ENCODE measurements at places on chromosomes 7 and 10.

DNA sequence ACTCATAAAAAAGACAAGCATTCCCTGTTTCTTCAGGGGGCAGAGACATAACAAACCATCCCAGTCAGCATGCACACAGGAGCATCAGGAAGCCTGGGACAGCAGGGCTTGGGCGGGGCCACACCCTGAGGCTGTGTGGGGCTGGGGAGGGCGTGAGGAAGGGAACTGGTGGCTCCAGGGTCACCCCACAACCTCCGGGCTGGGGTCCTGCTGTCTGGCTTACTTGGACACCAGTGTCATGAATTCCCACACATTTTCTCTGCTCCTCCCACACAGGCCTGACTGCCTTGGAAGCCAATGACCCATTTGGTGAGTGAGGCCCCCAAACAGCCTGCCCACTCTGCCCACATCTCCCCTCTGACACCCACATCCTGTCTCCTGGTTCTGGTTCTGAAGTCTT lies 2.8 kb downstream of the FXYD4 start:
- DNase-seq: no peak

DNA sequence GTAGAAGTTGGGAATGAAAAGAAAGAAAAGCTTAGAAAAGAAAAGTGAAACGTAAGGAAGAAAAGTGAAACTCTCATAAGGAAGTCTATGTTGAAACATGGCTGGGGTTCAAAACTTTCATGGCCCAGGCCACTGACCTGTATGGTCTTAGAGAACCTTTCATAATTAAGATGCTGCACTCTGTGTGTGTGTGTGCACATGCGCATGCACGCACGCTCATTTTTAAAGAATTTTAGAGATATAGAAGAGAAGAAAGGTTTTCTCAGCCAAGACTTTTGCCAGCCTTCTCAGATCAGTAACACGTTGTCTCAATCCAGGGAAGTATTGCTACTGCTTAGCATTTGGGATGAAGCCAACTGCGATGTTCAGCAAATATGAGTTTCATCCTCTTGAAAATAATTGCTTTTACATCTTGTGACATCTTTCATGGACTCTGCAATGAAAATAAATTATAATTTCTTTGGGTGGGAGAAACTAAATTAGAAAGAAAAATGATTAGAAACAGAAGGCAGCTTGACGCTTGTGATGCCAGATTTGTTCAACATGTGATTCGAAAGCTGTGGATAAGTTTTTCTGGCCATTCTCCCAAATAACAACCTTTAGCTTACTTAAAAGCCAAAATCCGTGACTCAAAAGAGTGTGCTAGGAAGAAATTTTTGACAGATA lies 16.2 kb upstream of the SLC26A4 start:
- no peak for DNase-seq

GRCh38 chr7:4202954-4203353 lies 479.1 kb upstream of the FOXK1 start:
- no peak for DNase-seq

GRCh38 chr7:17952387-17952786 lies 12.1 kb upstream of the SNX13 start:
- DNase-seq: no peak

DNA sequence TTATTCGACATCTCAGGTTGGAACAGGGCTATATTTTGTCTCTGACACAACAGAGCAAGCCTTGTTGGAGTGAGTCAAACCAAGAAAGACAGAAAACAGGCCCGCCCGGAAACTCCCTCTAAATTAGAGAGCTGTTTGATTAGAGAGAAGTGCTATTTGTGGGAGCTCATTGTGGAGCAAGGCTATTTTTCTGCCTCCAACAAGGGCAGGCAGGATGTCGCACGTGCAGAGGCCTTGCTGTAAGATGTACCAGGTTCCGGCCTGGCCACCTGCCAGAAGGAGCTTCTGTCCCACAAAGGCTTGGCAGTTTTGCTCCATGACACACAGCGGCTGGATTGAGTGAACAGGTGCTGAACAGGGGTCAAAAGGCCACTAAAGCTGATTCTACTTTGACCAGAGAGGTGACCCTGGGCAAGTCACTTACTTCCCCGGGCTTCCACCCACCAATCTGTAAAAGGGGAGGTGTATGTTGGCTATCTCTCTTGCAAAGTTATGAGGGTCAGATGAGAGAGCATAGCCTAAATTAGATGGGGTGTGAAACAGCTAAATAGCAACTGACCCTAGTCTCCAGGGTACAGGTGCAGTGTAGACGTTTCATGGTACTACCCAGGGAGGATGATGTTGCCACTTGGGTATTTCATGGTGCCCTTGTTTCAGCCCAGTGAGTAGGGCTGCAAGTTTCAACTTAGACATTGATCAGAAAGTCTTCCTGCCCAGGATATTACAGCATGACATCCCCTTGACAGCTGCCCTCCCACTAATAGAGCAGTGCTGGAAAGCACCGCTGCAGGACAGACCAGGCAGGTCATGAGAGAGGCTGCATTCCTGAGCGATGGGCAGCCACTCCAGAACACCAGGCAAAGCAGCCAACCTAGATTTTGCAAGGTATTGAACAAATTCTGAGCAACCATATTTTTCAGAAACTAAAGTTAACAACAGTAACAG lies 62.0 kb downstream of the VSTM4 start:
- no peak for DNase-seq

All from endothelial cell of umbilical vein (primary cell).